H9 (cell line): ENCODE measurements at places on chromosomes 7 and 10. TPM values are rescaled to one million over a fixed set of nuclear protein-coding genes. Genes with fewer than 3 reads are reported as not detected.

DNA sequence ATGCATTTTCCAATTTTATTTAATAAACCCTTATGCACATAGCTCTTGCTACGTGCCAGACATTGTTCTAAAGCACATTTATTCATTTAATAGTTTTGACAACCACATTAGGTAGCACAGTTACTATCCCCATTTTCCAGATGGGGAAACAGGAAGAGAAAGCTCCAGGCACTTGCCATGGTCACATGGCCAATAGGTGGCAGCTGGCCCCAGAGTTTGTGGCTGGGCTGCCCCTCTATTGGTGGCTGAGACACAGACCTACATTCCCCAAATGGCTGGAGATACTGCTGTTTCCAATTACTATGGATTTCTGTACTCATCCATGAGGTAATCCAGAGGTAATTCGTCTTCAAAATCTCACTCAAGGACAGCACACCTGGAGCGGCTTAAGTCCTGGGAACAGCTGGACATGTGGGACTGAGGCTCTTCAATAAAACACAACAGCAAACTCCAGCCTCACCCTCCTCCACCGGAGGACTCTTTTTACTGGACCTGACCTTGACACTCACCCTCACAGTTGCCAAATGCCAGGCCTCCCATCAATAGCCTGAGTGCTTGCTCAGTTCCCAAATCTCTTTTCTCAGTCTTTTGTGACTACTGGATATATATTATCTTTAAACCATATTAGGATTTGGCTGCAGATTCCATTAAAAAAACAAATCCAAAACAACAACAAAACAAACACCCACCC, 106.1 kb downstream of the CLEC2L start:
- DNase-seq, result no peak

GRCh38 chr10:107434201-107434600, 269.7 kb upstream of the SORCS1 start:
- DNase-seq, result no peak

DNA sequence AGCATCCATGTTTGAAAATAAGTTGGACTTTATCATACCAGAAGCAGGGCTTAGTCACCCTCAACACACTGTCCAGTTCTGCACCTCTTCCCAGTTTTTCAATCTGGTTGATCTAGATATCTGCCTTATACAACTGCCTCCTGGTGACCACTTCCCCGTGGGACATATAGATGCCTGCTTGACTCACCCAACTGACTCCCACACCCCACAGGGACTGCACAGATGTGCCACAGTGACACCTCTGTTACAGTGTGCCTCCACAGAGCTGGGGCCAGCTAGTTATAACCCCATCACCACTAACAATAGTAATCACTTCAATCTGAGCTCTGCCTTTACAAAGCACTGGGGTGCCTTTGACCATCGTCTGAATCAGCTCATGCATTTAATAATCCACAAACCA, 82.6 kb upstream of the AOAH start:
- no peak for DNase-seq

DNA sequence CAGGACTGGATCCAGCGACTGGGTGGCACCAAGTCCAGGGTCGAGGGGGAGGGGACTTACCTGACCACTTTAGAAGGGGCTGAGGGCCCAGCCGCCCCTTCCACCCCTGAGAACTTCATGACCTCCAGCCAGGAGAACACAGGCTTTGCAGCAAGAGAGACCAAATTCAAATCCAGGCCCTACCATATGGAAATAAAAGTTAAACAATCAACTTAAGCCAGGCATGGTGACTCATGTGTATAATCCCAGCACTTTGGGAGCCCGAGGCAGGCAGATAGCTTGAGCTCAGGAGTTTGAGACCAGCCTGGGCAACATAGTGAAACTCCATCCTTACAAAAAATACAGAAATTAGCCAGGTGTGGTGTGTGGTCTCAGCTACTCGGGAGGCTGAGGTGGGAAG, 61.9 kb downstream of the COL13A1 start:
- no peak for DNase-seq

GRCh38 chr7:221978-222715, 29.8 kb downstream of the FAM20C start:
- DNase-seq, result no peak

DNA sequence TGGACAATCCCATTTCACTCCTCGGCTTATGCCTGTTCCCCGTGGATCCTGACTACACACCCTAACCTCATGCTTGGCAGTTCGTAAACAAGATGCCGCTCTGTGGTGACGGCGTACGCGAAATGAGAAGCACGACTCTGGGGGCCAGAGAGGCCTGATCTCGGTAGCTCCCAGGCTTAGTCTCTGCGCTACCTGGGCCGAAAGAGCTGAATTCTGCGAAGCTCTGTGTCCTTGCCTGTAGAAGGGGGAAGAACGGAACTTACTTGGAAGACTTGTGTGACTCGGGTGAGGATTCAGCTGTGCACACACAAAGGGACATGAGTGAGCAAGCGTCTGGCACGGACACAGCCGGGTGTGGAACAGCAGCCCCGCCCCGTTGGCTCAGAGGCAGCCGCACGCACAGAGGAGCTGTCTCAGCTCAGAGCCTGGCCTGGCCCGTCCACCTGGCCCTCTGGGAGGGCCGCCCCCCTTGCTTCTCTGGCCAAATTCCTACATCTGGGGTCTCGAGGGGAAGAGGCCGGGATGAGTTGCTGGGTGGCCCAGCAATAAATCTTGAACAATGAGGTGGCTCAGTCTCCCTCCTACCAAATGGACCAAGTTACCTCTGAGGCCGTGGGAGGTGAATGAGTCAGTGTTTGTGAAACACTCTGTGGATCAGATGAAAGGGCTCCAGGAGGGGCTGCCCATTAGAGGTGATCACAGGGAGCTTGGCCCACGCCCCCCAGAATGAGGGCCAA, 83.8 kb downstream of the PDGFA start:
- no peak for DNase-seq

DNA sequence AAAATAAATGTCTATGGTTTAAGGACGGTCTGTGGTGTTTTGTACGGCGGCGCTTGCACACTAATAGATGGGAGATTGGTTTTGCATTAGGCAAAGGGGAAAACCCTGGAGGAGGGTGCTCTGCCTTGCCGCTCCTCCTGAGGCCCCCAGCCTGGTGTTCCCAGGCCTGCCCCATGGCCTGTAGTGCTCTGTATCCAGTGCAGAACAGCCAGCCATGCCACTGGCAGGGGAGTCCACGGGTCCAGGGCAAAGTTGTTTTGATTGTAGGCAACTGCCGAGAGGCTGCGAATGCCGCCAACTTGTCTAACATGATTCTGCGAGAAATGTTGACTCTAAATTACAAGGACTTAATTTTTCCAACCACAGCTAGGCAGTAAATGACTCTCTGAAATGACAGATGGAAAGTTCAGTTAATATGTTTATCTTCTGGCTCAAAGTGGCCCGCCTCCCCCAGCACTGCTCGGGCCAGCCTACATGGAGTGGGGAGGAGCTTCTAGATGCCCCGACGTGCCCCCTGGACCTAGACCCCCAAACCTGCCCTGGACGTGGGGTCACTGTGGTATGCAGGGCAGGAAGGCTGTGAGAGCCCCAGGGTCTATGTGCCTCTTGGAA, 104.6 kb upstream of the GDF10 start:
- DNase-seq, result no peak

Gene MYO3A
- 4.3 and 4.9 TPM in 2 replicates for total RNA-seq

DNA sequence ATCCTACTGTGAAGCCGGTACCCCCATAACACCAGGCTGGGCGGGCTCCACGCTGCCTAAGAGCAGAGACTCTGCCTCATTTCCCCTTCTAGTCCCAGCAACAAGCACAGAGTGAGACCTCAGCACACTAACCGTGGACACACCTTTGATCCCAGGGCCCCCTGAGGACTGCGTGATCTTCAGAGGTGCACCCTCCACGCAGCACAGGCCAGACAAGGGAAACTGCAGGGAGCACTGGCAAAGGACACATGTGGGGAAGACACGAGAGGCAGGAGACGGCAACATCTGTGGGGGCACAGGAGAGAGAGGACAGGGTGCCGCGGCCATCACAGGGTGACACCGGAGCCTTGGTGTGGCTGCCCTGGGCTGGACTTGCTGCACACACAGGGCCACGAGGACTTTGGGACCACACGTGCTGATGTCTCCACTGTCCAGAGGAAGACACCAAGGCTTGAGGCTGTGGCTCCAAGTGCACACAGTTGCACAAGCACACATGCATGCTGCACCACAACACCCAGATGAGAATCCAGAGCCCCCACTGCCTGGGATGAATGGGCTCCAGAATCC, 128.8 kb downstream of the PTPRN2 start:
- no peak for DNase-seq

Gene SFR1
- 6.5 and 6.6 TPM in 2 replicates for total RNA-seq

- no peak for DNase-seq
Observed at GRCh38 chr7:70383066-70383782, 748.7 kb upstream of the GALNT17 start.

- no peak for DNase-seq
Observed at GRCh38 chr7:108158776-108159175, 28.6 kb upstream of the LAMB4 start.

DNA sequence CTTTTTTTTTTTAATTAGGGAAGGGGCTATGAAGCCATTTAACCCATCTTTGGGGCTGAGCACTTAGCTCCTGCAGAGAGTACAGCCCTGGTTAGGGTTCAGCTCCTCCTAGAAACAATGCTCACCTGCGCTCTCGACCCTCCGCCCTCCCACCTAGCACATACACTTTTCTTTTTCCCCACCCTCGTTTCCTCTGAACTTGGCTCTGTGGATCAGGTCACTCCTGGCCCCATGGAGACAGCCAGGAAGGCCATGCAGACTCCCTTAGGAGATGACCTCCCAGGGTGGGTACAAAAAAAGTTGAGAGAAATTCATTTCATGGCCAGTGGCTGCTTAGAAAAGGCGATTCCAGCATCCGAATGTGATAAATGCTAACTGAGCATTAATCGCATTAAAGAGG, 15.8 kb downstream of the PAX2 start:
- no peak for DNase-seq

GRCh38 chr7:44145969-44146911, 5.1 kb upstream of the MYL7 start:
- DNase-seq, result peak; percentile 96

DNA sequence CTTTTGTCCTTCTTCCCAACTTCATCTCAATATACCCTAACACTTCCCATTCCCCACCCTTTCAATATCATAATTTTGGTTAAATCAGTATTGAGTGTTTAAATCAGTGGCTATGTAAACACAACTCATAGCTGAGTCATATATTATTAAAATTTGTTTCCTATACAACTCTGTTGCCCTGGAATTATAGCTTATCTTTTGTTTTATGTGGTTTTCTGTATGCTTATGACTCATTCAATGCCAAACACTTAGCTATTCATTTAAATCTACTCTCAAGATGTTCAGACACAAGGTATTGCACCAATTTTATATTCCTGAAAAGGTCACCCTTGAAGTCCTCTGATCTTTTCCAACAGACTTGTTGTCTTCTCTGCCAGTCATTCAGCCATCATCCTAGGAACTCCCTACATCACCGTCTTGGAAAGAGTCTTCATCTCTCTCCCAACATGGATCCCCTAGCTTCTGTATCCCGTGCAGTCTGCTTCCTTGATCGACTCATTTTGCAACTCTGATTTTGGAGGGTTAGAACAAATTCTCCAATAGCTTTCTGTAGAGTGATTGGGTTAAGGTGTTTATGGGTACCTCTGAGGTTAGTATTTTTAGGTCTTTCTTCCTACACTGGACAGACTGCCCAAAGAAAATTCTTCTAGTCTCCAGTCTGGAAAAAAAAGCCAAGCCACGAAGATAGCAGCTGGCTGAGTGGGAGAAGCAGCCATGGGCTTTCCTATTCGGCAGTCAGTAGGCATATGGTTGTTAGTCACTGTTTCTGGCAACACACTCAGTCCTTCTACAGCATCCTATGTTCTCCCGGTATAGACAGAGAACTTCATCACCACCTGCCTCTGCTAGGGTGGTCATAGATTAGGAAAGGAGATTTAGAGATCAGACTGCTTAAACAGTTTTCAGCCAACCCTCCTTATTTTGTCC, 102.1 kb downstream of the CRPPA start:
- DNase-seq, result no peak

- DNase-seq, result no peak
Observed at GRCh38 chr10:21623291-21623690, 89.3 kb downstream of the MLLT10 start.

GRCh38 chr7:17030559-17030958, 148.8 kb upstream of the AGR3 start:
- DNase-seq, result no peak

GRCh38 chr10:120508393-120508792, 51.4 kb downstream of the PLPP4 start:
- no peak for DNase-seq

GRCh38 chr10:76085817-76086167, 654.4 kb downstream of the LRMDA start:
- DNase-seq, result no peak

DNA sequence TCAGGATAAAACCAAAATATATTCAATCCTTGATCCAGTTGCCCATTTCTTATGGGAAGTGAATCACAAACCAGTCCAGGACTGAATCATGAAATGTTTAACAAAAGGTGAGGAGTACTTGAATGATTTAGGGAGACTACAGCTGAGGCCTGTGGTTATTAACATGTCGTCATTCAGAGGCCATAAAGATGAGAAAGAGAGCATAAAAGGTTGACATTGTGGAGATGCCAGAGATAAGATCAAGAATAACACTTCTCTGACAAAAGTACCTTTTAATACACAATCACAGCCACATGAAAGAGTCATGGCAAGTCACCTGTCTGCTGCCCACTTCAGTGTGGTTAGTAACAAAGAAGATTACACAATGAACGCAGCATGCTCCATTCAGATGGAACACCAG, 1195.7 kb upstream of the SORCS1 start:
- no peak for DNase-seq

GRCh38 chr7:113119429-113119828, 1.1 kb upstream of the SMIM30 start:
- DNase-seq, result no peak

- peak; percentile 48 for DNase-seq
Observed at GRCh38 chr7:98626460-98627412, 9.7 kb downstream of the NPTX2 start.

Gene CDC14C
- not detected in 2 replicates for total RNA-seq

DNA sequence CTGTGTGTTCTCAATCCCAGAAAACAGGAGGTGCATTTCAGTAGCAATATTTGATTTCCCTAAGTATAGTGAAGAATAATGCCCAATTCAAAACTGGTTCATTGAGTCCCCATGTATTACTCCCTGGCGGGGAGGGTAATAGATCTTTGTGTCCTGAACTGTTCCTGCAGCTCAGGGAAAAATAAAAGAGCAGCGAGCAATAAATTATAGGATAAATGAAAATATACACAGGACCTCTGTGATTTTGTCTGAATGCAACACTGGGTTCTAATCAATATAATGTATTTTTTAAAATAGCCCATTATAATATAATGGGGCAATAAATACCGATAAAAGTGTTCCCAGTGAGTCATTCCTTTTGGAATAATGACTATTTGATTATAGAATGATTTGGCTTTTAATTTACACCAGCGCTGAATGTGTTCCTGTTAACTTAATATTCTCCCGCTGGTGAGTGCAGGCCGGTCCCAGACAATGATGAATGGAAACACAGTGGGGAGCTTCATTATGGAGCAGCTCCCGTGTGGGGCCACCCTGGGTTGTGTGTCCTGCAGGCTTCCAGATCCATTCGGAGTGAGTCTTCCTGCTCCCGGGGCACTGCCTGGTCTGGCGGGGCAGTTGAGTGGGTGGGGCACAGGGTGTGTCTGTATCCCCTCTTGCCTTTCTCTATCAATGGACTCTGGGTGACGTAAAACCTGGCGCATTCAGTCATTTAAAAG, 263.1 kb downstream of the ACTR3B start:
- DNase-seq, result no peak

- DNase-seq, result no peak
Observed at GRCh38 chr10:60148266-60148840, 241.3 kb downstream of the ANK3 start.
